Ovary (tissue), 10 donors: ENCODE measurements at places on chromosomes 4 and X. TPM values are rescaled to one million over a fixed set of nuclear protein-coding genes. Genes with fewer than 3 reads are reported as not detected.

DNA sequence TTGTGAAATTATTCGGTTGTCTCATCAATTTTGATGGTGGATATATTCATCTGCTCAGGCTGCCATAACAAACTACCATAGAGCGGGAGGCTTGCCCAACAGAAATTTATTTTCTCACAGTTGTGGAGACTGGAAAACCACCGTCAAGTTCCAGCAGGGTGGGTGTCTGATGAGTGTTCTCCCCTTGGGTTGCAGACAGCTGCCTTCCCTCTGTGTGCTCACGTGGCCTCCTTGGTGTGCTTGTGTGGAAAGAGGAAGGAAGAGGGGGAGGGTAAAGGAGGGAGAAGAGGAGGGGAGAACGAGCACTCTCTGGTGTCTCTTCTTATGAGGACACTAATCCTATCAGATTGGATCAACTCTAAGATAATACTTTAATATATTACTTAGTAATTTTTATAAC is 123.8 kb upstream of the TEX13D start:
- H3K36me3 ChIP-seq, result no peaks in the 10 kb centered on the region
- H3K4me1 ChIP-seq, result no peaks in the 10 kb centered on the region
- no peaks in the 10 kb centered on the region for H3K27me3 ChIP-seq
- DNase-seq, result no peak
- no peak overlapping the region for H3K27ac ChIP-seq

DNA sequence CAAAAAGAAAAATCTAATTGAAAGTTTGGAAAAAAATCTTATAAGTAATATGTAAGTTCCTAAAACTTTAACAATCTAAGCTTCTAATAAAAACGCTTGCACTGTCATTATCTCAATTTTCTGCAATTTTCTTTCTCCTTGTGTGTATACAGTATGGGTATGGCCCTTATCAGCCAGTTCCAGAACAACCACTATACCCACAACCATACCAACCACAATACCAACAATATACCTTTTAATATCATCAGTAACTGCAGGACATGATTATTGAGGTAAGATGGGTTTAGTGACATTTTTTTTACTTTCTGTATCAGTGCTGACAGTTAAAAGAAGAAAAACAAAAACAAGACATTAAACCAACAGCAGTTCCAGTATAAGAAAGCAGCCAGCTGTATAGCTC is 4.9 kb downstream of the STATH start:
- H3K27ac ChIP-seq, result no peak overlapping the region
- no peaks in the 10 kb centered on the region for H3K36me3 ChIP-seq
- no peaks in the 10 kb centered on the region for H3K27me3 ChIP-seq
- H3K4me3 ChIP-seq, result no peak overlapping the region

DNA sequence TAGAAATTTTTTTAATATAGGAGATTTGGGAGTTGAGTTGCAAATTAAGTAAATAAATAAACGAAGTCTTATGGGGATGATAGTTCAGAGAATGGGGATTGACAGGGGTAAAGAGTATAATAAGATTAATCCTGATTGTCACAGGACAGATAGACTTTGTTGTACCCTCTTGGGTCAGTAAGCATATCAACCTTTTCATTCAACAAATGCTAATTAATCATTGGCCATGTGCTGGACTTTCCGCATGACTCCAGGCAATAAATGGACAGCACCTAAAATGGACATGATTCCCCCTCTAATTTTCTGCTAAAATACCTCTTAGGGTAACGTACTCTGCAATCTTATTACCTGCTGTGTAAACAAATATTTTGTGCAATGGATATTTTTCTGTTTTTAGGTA is 1331.1 kb upstream of the ADGRL3 start:
- H3K4me1 ChIP-seq, result no peaks in the 10 kb centered on the region
- H3K27ac ChIP-seq, result no peak overlapping the region
- H3K4me3 ChIP-seq, result no peak overlapping the region
- no peaks in the 10 kb centered on the region for H3K27me3 ChIP-seq
- DNase-seq, result no peak
- H3K36me3 ChIP-seq, result no peaks in the 10 kb centered on the region

The RPA4 gene
- 0.38 TPM for total RNA-seq

The UGT2B10 gene
- total RNA-seq, result not detected

DNA sequence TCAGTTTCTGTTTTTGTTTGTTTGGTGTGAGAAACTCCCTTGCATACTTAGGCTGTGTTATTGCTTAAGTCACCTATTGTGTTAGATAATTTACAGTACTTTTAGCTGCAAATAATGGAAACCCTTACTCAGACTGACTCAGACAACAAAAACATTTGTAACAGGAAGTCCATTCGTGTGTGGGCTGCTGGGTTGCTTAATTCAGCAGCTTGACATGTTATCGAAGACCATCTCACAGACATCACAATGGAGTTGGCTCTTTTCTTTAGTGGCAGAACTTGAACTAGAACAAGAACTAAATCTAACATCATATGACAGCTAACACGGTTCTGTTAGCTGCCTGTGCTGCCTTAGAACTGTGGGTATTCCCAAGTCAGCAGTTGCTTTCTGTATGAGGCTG is 9.9 kb upstream of the GABRE start:
- H3K27ac ChIP-seq, result no peak overlapping the region
- no peaks in the 10 kb centered on the region for H3K4me1 ChIP-seq

GRCh38 chrX:68043713-68044438 is 389.4 kb downstream of the OPHN1 start:
- H3K27ac ChIP-seq, result no peak overlapping the region
- H3K36me3 ChIP-seq, result no peaks in the 10 kb centered on the region
- no peak for DNase-seq
- H3K4me1 ChIP-seq, result no peaks in the 10 kb centered on the region

DNA sequence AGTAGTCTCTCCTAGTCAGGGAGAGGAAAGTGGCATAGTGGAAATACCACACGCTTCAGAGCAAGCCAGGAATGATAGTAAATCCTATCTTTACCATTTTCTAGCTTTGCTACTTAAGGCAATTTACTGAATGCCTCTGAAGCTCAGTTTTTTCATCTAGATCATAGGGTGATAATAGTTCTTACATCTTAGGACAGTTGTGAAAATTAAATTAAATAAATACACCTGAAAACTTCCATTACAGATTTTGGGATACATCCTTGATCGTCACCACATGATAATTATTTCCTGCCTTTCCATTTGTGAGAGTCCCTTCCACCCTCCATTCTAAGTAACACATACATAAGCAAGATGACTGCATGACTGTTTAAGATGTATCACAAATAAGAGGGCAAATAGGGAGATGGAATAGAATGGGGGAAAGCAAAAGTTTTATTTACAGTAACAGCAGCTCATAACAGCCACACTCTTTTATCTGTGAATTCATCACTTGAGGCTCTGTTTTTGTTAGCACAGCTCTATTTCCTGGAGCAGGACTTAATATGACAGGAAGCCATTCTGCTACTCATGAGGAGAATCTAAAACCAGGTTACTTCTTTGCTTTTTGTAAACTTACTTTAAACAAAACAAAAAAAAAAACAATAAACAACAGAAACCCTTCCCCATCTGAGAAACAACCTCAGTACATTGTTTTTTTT is 13.4 kb downstream of the P2RY10 start:
- no peaks in the 10 kb centered on the region for H3K27me3 ChIP-seq
- no peak overlapping the region for H3K27ac ChIP-seq
- H3K4me1 ChIP-seq, result no peaks in the 10 kb centered on the region
- no peak for DNase-seq
- no peaks in the 10 kb centered on the region for H3K36me3 ChIP-seq
- H3K4me3 ChIP-seq, result no peak overlapping the region

- no peaks in the 10 kb centered on the region for H3K4me1 ChIP-seq
- H3K36me3 ChIP-seq, result no peaks in the 10 kb centered on the region
- H3K27ac ChIP-seq, result no peak overlapping the region
- no peaks in the 10 kb centered on the region for H3K27me3 ChIP-seq
- H3K4me3 ChIP-seq, result no peak overlapping the region
- DNase-seq, result no peak
These were observed 40.6 kb downstream of the GAB3 start for GRCh38 chrX:154710309-154710708.

- H3K4me1 ChIP-seq, result peaks cover 2% of the 10 kb centered on the region
- no peaks in the 10 kb centered on the region for H3K27me3 ChIP-seq
- peak; percentile 88 for DNase-seq
- no peaks in the 10 kb centered on the region for H3K36me3 ChIP-seq
- H3K27ac ChIP-seq, result no peak overlapping the region
- H3K4me3 ChIP-seq, result peak overlapping the region; percentile 34
These were observed 4.9 kb upstream of the ARAF start for GRCh38 chrX:47556045-47556623.

DNA sequence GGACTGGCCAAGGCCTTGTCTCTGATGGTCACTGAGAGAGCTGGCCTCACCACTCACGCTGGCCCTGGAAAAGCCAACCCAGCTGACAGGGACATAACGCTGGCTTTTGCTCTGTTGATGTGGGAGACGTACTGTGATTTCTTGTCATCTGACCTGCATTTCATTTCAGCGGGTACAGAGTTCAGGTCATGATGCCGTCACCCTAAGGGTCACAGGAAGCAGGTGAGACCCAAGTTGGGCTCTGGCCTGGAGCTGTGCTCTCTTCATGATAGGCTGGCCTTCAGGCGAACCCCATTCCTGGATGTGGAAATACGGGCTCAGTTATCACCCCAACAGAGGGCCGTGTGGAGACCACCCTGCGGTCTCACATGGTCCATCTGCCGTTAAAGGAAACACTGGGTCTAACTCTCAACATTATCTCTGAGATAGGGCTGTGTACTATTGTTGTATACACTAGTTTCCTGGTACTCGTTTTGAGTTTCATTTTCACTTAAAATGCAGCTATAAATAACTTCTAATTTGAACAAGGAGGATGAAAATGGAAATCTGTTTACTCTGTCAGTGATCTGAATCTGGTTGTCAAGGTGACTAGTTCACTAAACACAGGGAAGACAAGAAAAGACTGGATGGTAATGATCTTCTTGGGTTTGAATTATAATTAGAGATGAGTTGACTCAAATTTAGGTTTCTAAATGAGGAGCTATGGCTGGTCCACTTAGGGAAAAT is 89.1 kb downstream of the TBC1D9 start:
- no peak overlapping the region for H3K27ac ChIP-seq
- no peaks in the 10 kb centered on the region for H3K27me3 ChIP-seq
- H3K36me3 ChIP-seq, result no peaks in the 10 kb centered on the region
- no peak for DNase-seq
- H3K4me1 ChIP-seq, result peaks cover 3% of the 10 kb centered on the region
- H3K4me3 ChIP-seq, result no peak overlapping the region

- no peak for DNase-seq
- H3K36me3 ChIP-seq, result no peaks in the 10 kb centered on the region
- no peak overlapping the region for H3K4me3 ChIP-seq
- no peaks in the 10 kb centered on the region for H3K27me3 ChIP-seq
These were observed 464.7 kb upstream of the TRAM1L1 start for GRCh38 chr4:117550085-117550484.

The NEUROG2 gene
- total RNA-seq, result not detected

DNA sequence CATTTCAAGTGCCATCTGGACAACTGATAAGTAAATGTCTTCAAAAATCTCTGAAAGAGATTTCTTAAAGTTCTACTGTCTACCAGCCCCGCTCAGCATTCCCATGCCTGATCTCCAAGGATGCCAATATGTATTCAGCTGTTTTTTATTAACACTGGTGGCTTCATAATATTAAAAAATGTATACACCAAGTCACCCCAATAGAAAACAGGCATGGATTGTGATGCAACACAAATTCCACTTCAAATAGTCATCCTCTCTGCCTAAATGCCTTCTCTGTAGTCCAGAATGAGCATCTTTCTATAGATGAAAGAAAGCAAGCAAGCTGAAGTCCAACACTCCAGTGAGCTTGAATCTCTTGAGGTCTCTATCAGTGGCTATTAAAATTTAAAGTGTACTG is 152.2 kb upstream of the PPARGC1A start:
- no peaks in the 10 kb centered on the region for H3K27me3 ChIP-seq
- DNase-seq, result no peak
- H3K4me1 ChIP-seq, result no peaks in the 10 kb centered on the region
- no peak overlapping the region for H3K4me3 ChIP-seq
- H3K27ac ChIP-seq, result no peak overlapping the region

The GC gene
- total RNA-seq, result not detected

The ADH1C gene
- 7.0 TPM for total RNA-seq

The GSX2 gene
- total RNA-seq, result not detected

- peak overlapping the region; percentile 13 for H3K4me3 ChIP-seq
- H3K36me3 ChIP-seq, result no peaks in the 10 kb centered on the region
- peaks cover 18% of the 10 kb centered on the region for H3K4me1 ChIP-seq
- no peaks in the 10 kb centered on the region for H3K27me3 ChIP-seq
These were observed 86.7 kb upstream of the C1QTNF7 start for GRCh38 chr4:15340902-15341732.

The SCFD2 gene
- total RNA-seq, result 42.1 TPM

The GPR34 gene
- total RNA-seq, result 5.5 TPM

GRCh38 chr4:20276848-20277247 is 25.1 kb downstream of the SLIT2 start:
- H3K27ac ChIP-seq, result no peak overlapping the region
- no peaks in the 10 kb centered on the region for H3K27me3 ChIP-seq
- no peaks in the 10 kb centered on the region for H3K4me1 ChIP-seq
- H3K36me3 ChIP-seq, result no peaks in the 10 kb centered on the region
- H3K4me3 ChIP-seq, result no peak overlapping the region

DNA sequence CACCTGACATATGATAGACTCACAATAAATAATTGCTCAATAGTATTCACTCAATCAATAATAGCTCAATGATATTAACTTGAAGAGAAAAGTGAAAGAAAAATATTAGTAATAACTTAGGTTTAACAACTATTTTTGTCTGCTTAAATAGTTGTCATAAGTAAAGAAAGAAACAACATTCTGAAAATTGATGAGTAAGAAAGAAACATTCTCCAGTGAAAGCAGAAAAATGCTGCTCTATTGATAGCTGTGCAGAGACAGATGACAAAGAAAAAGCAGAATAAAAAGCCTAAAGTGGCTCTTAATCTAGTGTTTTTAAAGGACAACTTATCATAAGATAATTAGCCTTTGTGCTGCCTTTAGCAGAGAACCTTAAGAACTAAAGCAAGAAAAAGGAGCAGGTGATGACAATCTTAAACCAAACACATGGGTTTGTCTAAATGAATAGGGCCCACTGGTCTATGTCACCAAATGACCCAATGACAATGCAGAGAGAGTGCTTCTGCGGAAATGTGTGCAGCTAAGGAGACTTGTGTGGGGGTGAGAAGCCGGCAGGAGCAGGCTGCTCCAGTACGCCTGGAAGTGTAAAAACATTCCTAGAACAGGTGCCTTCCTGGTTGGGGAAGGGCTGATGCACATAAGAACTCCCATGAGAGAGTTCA is 13.2 kb downstream of the HS3ST1 start:
- H3K4me1 ChIP-seq, result peaks cover 32% of the 10 kb centered on the region
- H3K36me3 ChIP-seq, result no peaks in the 10 kb centered on the region
- no peak overlapping the region for H3K27ac ChIP-seq
- H3K27me3 ChIP-seq, result no peaks in the 10 kb centered on the region
- no peak overlapping the region for H3K4me3 ChIP-seq

GRCh38 chr4:149343614-149344013 is 472.0 kb downstream of the IQCM start:
- no peak overlapping the region for H3K27ac ChIP-seq
- H3K36me3 ChIP-seq, result no peaks in the 10 kb centered on the region
- H3K27me3 ChIP-seq, result no peaks in the 10 kb centered on the region
- no peak for DNase-seq
- H3K4me1 ChIP-seq, result no peaks in the 10 kb centered on the region
